ENCODE measurements at places on chromosomes 2 and 18. TPM values are rescaled to one million over a fixed set of nuclear protein-coding genes. Genes with fewer than 3 reads are reported as not detected.

The C1QL2 gene
- total RNA-seq: not detected

The SH3RF3 gene
- 1.3 TPM for total RNA-seq

The CFAP65 gene
- not detected for total RNA-seq

- H3K4me1 ChIP-seq: peaks cover 13% of the 10 kb centered on the region
- DNase-seq: no peak
- H3K27me3 ChIP-seq: no peaks in the 10 kb centered on the region
- no peak overlapping the region for H3K4me3 ChIP-seq
- no peaks in the 10 kb centered on the region for H3K36me3 ChIP-seq
Observed at GRCh38 chr2:24919037-24919505, 966 bp downstream of the ADCY3 start.
